ENCODE measurements at places on chromosomes 4 and X. TPM values are rescaled to one million over a fixed set of nuclear protein-coding genes. Genes with fewer than 3 reads are reported as not detected.

GRCh38 chr4:134505511-134505910, 303.9 kb upstream of the PABPC4L start:
- no peak for DNase-seq

DNA sequence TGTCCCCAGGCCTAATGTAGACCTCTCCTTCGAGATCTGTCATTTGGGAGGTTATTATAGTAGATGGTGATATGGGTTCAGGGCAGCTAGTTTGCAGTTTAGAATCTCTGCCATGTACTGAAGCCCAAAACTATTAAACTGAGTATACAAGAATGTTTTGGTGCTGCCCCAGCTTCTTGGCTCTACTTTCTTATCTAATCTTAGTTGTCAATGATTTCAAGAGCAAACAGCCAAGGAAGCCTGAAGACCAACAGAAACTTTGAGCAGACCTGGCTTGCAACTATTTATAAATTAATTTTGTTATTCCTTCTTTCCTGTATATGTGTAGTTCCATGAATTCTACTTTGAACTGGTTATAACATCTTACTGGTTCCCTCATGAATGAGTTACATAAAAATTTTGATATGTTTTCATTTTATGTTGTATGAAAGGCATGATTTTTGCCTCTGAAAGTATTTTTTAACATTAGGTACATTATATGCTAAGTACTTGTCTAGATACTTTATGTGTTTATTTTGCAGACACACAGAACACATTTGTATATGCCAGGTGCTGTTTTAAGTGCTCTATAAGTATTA, 2.0 kb upstream of the MGST2 start:
- no peak for DNase-seq

GRCh38 chr4:20319825-20320612, 68.3 kb downstream of the SLIT2 start:
- DNase-seq: no peak

GRCh38 chr4:31949045-31949444, 1228.9 kb downstream of the PCDH7 start:
- DNase-seq: no peak

- DNase-seq: no peak
Observed at GRCh38 chrX:77731821-77732419, 54.1 kb downstream of the ATRX start.

CXCL5 gene
- 0.21 TPM for total RNA-seq

PAGE5 gene
- total RNA-seq: not detected

IL21 gene
- total RNA-seq: not detected
